ENCODE measurements at places on chromosomes 5 and 9.

GRCh38 chr5:128284236-128284635, 200.7 kb downstream of the SLC12A2 start:
- no peak for DNase-seq

GRCh38 chr5:50738864-50739263, 72.4 kb downstream of the PARP8 start:
- no peak for DNase-seq

DNA sequence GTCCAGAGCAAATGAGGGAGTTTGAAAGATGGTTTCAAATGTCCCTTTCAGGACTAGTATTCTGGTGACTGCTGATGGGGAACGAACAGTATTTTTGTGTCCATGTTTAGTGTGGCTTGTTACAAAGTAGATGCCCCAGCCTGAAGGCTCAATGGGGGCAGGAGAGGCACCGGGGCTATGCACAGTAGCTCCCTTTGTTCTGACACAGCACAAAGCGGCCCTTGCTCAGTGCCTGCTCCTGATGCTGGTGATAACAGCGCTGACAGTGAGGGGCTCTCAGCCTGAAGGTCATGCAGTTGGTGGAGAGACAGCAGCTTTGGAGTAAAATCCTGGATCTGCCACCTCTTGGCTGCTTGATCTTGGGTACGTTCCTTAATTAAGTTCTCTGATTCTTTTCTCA, 188.9 kb downstream of the SLIT3 start:
- no peak for DNase-seq

DNA sequence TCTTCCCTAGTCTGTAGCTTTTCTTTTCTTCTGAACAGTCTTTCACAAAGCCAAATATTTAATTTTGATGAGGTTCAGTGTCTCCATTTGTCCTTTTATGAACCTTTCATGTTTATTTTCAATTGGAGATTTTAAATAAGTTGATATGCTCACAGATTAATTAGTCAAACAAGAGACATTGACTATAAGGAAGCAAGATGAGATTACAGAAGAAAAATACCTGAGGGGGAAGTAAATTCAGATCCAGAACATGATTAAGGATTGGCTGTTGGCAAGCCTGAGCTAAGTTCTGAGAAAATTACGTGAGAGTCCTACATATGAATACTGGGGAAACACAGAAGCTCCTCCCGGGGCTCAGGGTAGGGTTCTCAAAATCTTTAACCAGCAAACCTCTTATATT, 1039.8 kb upstream of the SEMA6A start:
- no peak for DNase-seq

DNA sequence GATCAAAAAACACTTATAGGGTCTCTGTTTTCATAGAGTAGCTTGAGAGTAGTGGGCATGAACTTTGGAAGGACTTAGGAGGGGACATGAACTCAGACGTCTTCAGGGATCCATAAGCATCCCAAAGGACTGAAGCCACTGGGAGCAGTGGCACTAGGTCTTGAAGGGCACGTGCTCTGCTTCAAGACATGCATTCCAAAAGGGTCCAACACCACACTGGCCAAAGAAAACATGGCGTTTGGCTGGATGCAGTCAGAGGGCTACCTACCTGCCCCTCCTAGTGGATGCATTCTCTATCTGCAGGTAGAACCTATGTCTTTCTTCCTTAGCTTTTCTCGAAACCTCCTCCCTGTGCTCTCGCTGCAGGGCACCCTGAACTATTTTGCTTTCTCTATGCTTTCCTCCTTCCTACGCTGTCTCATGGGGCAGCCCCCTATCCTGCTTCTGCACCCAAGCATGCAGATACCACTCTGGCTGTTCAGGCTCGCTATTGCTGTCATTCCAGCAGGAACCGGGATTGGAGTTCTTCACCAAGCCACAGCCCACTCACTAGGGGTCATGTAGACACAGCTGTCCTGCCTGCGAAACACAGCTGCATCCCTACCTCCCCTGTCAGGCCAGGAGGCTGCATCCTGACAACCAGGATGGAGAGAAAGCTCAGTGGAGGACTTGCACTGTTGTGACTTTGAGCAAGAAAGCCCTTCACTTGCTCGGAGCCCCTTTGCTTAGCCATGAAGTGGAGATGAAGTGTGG, 11.9 kb downstream of the FAM240B start:
- DNase-seq, result no peak

DNA sequence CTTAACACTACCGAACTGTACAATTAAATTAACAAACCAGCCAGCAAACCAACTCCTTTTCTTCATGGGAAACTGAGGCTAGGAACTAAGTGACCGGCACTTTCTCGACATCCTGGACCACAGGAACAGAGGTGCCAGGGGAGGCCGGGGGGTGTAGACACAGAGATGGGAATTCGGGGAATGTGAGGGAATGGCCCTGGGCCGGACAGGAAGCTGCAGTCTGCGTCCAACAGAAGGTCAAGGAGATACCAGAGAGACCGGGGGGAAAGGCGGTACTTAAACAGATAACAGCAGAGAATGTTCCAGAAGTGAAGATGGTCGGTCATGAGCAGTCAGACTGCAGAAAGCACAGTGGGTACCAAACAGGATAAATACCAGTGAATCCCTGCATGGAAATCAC, 40.3 kb downstream of the DBH start:
- no peak for DNase-seq

GRCh38 chr5:11514705-11515432, 389.4 kb downstream of the CTNND2 start:
- no peak for DNase-seq

- no peak for DNase-seq
Measured at GRCh38 chr5:21654556-21654955, 1198.6 kb downstream of the CDH12 start.

GRCh38 chr5:140674629-140675028, 1.3 kb upstream of the DND1 start:
- DNase-seq, result no peak

DNA sequence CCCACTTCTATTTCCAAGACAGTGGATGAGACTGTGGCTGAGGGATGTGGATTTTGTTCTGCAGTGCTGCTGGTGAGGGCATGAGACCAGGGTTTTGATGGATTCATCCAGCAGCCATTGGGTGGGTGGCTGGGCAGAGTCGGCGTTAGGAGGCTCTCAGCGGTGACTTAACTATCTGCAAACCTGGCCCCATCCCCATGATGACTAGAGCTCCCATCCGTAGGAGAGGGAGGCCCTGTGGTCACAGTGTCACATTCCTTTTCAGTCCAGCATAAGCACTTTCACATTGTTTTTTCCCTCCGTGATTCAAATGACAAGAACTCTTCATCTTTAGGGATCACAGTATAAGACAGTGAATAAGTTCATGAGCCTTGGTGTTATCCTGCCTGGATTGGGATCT, 60.4 kb upstream of the SPRY4 start:
- DNase-seq, result no peak

DNA sequence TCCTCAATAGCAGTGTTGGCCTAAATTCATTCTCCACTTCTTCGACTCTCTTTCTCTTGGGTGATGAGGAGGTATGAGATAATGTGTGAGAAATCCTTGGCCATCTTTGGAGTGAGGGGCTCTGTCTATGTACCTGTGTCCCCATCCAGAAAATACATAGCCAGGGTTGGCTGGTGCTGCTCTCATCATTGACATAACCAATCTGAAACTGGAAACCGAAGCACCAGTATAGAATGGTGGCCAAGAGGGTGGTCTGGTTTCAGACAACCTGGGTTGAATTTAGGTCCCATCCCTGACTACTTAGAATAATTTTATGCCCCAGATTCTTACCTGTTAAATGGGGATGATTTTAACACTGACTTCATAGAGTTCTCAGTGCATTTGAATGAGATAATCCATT, 208.1 kb downstream of the ARHGAP26 start:
- no peak for DNase-seq

DNA sequence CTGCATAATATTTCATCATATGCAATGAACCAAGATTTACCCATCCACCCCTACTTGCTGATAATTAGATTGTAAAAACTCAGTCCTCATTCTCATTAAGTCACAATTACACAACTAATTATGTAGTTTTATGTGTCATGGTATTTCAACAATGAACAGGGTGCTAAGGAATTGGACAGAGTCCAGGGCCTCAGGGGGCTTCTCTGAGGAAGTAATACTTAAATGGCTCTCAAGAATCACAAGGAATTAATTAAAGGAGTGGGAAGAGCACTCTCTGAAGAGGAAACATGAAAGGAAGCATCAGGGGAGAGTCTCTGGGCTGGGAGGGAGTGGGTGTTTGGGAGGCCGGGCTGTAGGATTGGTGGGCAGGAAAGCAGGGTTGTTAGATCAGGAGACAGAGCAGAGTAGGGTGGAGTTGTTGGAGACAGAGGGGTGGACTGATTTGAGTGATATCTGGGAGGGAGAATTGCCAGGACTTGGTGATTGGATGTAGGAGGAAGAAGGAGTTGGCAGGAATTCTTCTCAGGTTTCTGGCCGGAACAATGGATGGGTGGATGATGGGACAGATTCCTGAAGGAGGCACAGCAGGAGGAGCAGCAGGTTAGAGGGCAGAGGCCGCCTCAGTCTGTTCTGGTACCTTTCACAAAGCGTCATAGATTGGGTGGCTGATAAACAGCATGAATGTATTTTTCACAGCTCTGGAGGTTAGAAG, 23.0 kb upstream of the NSG2 start:
- no peak for DNase-seq

GRCh38 chr5:96614110-96614691, 48.0 kb upstream of the CAST start:
- DNase-seq, result peak; percentile 44

GRCh38 chr9:115192280-115192679, 74.3 kb upstream of the TNC start:
- no peak for DNase-seq

DNA sequence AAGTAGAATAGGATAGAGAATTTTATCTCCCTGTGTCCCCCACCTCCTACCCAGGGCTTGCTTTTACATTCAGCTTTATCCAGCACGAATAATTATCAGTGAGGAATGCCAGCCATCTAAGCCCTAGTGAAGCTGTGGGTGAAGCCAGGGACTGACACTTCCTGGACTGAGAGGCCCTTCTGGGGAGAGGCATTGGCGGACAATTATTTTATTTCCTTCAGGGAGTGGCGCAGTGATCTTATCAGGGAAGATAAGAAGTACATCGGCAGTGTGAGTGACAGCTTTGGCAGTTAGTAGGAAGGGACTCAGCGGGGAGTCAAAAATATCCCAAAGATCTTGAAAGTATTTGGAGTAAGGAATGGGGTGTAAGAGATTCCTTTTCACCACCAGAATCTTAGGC, 34.9 kb upstream of the RPS23 start:
- DNase-seq, result no peak

DNA sequence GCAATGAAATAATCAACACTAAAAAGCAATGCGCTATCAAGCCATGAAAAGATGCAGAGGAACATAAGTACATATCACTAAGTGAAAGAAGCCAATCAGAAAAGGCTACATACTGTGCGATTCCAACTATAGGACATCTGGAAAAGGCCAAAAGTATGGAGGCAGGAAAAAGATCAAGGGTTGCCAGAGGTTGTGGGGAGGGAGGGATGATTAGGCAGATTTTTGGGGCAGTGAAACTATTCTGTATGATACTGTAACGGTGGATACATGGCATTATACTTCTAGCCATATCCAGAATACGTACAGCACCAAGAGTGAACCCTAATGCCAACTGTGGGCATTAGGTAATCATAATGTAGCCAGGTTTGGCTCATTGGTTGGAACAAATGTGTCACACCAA, 50.0 kb upstream of the FAM120AOS start:
- no peak for DNase-seq

DNA sequence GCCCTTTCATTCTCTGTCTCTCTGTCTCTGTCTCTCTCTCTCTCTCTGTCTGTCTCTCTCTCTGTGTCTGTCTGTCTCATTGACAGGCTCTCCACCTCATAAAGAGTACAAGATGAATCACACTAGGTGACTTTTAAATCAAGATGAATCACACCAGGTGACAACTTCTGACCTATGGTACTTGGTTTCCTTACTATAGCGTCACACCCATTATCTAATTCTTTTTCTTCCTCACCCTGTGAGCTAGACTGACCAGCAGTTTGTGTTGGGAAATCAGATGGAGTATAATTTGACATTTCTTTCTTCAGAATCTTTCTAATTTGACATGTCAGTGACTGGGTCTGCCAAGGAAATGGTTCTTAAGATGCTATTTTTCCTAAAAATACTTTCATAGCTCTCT, 232.9 kb downstream of the ARRDC3 start:
- DNase-seq, result no peak

DNA sequence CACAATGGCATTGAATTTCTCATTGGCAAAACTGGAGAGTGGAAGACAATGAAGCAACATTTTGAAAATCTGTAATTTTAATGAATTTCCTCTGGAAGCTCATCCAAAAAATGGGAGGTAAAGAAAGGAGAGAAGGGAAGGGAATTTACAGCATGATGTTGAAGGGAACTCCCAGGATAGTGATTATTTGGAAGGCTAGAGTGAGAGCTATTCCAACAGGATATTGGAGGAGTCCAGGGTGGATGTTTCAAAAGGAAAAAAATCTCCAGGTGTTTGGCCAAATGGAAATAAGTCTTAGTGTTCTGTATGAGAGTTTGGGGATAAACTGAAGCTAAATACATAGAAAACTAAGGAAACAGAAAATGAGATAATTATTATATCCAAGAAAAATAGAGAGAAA, 106.2 kb downstream of the IZUMO3 start:
- DNase-seq, result no peak

- no peak for DNase-seq
Measured at GRCh38 chr5:97629276-97629675, 446.2 kb upstream of the RIOK2 start.

- DNase-seq, result no peak
Measured at GRCh38 chr9:113431191-113431590, 20.6 kb downstream of the C9orf43 start.

DNA sequence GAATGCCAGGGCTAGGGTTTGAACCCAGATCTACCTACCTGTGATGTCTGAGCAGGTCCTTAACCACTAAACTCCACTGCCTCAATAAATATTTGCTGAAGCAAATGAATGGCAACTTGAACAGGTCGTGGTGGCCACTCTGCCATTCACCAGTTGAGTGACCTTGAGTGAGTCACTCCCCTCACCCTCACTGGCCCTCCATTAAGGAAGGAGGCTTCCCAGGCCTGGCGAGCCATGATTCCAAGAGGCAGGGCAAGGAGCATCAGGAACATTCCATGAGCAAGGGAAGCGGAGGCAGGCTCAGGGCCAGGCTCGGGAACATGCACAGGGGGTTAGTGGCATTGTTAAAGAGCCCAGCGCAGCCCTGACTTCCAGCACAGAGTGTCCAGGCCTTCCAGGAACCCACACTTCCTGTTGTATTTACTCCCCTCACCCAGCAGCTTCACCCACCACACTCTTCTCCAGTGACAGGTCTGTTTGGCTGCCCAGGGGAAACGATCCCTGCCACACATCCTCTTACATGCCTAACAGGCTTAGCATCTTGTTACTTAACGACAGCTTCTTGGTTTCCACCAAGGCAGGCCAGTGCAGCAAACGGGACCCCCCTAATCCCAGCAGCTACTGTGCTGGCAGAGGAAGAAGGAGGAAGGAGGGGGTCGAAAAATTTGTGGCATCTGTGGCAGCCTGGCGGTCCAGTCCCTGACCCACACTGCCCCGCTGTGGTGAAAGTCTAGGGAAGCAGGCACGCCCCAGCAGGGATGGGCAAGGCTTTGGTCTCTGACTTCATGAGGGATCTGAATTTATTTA, 43.7 kb upstream of the TTC1 start:
- no peak for DNase-seq

GRCh38 chr5:82396871-82397514, 118.8 kb upstream of the RPS23 start:
- no peak for DNase-seq

Data from CD4-positive, alpha-beta T cell treated with Interleukin-6 at 100 ng/mL for 8 hours (primary cell).